Lower lobe of right lung (tissue), 2 donors: ENCODE measurements at places on chromosomes 3 and 15. TPM values are rescaled to one million over a fixed set of nuclear protein-coding genes. Genes with fewer than 3 reads are reported as not detected.

DNA sequence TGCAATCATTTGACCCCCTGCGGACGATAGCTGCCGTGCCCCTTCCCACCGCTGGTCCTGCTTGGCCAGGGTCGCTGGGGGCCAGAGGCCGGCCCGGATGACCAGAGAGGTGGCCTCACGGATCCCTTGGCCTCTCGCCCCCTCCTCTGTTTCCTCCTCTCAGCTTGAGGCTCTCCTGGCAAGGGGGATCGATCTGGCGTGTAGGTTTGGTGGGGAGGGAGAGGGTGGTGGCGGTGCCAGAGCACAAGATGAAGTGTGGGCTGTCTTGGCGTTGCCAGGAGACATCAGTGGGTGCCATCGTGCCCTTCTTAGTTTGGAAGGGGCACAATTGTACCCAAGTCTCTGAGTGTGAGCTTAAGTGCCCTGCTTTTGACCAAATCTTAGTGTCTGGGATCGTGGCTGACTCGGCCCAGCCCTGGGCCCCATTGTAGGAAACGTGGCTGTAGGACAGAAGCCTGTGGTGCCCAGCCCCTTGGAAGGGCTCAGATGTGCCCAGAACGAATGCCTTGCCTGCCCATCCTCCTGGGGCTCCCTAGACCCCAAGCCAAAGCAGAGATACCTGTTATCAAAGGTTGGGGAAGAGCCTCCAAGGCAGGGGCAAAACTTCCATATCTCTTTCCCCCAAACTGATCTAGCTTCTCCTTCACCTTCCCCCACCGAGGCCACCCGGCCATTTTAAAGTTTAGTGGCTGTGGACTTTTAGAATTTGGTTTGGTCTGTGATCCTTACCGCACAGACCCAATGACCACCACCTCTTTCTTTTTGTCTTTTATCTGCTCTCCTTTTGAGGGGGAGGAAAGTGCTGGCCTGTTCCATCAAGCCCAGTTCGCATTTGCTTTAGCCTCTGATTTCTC is 14.4 kb downstream of the NR2F2 start:
- DNase-seq, result no peak

DNA sequence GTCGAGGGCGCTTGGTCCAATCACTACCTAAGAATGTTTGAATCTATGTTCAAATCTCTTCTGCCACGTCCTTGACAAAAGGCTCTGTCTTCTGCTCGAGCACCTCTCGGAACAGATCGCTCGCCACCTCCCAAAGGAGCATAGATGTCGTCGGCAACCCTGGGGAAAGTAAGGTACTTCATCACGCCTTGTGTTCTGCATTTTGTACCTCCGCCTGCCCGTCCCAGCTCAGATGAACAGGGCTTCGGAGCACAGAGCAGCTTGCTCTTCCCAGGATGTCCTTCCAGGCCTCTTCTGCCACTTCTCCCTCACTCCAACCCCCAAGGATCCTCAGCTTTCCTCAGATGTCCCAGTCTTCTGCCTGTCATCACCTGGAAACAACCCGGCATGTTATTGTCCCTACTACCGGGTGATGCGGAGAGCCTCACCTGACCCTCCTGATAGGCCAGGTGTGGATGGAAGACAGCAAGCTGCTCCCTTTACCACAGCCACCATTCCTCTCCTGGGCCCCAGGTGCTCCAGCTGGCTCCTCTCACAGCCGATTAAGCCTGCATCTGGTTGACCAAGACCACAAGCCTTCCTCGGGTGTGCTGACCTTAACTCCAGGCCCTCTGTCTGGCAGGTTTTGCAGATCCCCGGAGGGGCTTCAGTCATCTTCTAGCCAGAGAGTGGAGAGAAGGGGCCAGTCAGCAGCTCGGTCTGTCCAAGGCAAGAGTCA is 270.5 kb downstream of the FAM43A start:
- DNase-seq, result no peak

ACKR2 gene
- 5.3 TPM for total RNA-seq

GRCh38 chr3:105907777-105908176 is 39.0 kb upstream of the CBLB start:
- DNase-seq, result no peak

SLC7A14 gene
- total RNA-seq, result 0.06 TPM

DLEC1 gene
- total RNA-seq, result 15.0 TPM

TERC gene
- total RNA-seq, result 2.9 TPM

DNA sequence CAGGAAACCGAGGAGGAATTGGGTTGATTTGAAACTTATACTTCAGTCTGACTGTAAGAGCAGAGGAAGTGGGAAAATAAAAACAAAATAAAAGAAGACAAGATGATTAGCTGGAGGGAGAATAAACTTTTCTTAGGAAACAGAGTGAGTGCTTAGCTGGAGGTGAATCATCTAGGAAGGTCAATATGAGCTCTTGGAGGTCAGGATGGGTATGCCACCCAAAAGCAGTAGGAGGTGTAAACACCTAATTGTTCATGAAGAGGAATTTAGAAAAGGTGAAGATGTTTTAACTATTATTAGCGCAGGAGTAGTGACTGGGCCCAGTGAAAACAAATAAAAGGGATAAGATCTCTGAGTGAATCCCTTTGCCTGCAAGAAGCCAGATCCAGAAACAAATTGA is 39.9 kb upstream of the ARL14 start:
- DNase-seq, result no peak

GRCh38 chr3:188007897-188008296 is 146.1 kb upstream of the LPP start:
- DNase-seq, result peak; percentile 77

GRCh38 chr15:41491889-41492288 is 1.8 kb upstream of the ITPKA start:
- no peak for DNase-seq

GRCh38 chr3:129756871-129757270 is 136.6 kb downstream of the TMCC1 start:
- no peak for DNase-seq

DNA sequence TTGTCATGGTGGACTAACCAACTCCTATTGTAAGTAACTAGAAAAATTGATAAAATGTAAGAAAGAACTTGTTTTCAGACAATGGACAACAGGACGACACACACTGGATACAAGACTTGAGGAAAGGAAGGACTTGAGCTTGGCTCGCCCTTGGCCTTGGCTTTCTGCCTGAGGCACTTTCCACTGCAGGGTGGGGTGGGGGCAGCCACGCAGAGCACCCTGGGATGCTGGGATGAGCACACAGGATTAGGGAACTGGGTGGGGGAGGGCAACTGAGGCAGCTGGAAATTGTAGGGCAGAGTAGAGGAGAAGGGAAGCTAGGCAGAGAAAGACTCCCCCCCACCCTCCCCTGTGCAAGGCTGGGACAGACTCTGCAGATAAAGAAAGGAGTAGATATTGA is 25.5 kb upstream of the HHATL start:
- no peak for DNase-seq

DNA sequence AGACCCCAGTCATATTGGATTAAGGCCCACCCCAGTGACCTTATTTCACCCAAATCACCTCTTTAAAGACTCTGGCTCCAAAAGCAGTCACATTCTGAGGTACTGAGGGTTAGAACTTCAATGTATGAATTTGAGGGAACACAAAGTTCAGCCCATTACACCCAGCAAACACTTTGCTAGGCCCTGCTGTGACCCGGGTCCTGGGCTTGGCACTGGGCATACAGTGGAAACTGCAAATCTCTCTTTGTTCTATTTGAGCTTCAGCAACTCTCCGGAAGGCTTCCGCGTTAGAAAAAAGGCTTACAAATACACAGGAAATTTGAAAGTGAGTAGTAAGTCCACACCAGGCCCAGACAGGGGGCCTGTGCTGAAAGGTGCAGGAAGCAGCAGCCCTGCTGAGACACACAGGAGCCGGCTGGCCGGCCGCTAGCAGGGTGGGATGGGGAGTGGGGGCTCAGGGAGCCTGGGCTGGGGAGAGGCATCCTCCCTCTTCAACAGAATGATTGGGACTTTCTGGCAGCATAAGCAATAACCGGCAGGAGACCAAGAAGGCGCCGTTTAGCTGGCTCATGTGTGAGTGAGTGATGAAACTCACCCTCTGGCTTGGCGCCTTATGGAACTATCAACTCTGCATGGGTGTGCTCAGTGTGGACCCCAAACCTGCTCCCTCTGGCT is 13.0 kb downstream of the LIPC start:
- DNase-seq, result no peak

DNA sequence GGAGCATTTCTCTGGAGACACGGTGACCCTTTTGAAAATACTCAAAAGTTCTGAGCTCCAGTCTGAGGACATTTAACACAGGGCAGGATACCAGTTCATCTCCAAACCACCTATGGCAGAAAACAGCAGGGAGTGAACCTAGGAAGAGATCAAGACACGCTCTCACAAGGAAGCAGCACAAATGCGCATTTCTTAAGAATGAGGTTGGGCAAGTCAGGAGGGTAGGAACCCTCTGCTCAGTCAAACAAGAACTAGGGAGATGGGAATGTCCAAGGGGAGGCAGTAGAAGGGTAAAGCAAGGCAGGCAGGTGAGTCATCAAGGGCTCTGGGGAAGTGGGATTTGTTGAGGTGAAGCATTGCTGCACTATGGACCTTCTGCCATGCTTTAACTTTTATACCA is 60.3 kb upstream of the PSMD6 start:
- DNase-seq, result no peak

DNA sequence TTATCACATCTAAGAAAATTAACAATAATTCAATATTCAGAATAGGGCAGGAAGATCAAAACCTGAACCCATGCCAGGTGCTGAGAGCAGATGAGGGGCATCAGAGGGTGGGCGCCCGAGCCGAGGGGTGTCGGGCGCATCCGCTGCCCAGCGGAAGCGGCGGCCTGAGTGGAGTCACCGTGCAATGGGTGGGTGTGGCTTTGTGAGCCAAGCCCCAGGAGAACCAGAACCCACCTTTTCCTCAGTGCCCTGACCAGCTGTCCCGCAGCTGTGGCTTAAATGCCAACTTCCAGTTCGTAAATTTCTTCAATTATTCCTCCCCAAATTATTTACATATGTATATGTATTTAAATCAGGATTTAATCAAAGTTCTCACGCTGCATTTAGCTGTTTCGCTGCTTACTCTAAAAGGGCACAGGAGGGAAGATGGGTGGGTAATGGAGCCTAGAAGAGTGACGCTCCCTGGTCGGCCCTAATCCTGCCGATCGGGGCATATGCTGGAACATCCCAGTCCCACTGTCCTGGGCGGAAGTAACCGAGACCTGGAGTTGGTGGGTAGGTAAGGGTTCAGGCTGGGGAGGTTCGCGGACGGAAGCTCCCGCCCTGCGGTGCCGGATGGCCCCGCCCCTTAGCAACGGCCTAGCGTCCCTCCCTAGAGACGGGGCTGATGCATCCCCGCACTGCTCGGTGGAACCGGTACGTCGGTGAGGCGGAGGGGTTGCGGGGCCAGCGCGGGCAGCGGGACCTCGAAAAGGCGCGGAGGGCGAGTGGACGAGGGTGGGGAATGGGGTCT is 1.3 kb downstream of the DNAH1 start:
- peak; percentile 84 for DNase-seq

BDH1 gene
- 12.4 TPM for total RNA-seq

DNA sequence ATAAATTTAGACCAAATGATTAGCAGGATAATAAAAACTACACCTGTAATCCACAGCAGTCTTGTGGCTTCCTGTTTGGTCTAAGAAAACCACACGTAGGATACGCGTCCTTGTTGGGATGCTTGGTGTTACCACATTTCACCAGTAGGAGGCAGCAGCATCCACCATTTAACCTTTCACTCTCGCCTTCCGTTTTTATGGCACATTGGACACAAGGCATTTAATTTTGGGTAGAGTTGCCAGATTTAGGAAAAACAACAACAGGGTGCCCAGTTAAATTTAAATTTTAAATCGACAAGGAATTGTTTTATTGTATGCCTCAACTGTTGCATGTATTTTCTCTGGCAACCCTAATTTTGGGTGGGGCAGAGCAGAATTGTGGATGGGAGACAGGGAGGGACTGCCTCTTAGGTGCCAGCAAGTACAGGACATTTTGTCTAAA is 6.3 kb downstream of the LRRC31 start:
- DNase-seq, result peak; percentile 52

DNA sequence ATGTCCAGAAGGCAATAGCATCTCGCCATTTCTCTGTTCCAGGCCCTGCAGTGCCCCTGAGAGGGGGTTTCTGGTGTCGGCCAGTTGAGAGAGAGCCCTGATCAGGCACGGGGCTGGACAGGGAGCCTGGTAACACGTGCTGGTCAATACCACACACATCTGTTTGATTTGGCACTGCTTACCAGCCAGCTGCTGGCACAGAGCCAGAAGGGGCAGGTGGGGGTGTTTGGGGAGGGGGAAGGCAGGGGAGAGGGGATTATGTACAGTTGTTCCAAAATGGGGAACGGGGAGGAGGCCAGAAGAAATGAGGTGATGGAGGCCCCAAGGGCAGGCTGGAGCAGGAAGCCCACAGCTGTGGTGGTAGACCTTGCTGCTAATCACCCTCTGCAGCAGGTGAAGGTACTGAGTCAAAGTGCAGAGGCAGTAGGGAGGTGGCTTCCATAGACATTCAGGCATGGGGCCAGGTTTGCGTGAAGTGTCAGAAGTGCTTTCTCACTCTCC is 153.5 kb upstream of the LPP start:
- no peak for DNase-seq
